Spinal cord (tissue), 10 donors: ENCODE measurements at places on chromosomes 16 and 17.

DNA sequence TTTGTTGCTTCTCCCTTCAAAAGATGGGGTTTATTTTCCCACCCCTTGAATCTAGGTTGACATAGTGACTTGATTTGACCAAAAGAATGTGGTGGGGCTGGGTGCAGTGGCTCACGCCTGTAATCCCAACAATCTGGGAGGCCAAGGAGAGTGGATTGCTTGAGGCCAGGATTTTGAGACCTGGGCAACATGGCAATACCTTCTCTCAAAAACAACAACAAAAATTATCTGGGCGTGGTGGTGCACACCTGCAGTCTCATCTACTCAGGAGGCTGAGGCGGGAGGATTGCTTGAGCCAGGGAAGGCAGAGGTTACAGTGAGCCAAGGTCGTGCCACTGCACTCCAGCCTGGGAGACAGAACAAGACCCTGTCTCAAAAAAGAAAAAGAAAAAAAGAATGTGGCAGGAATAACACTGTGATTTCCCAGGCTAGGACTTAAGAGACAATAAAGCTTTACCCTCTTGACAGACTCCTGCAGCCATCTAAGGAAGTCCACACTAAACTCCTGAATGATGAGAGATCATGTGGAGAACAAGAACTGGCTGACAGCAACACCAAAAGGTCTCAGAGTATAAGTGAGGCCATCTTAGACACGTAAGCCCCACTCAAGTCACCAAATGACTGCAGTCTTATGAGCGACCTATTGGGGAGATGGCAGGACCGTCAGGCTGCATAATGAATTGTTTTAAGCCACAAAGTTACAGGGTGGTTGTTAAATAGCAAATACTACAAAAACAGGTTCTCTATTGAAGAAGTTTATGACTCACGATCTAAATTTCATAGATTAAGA lies 37.0 kb downstream of the FBXL20 start:
- H3K4me3 ChIP-seq: no peak overlapping the region
- no peaks in the 10 kb centered on the region for H3K4me1 ChIP-seq
- no peak for DNase-seq
- no peak overlapping the region for H3K27ac ChIP-seq
- H3K27me3 ChIP-seq: no peaks in the 10 kb centered on the region

DNA sequence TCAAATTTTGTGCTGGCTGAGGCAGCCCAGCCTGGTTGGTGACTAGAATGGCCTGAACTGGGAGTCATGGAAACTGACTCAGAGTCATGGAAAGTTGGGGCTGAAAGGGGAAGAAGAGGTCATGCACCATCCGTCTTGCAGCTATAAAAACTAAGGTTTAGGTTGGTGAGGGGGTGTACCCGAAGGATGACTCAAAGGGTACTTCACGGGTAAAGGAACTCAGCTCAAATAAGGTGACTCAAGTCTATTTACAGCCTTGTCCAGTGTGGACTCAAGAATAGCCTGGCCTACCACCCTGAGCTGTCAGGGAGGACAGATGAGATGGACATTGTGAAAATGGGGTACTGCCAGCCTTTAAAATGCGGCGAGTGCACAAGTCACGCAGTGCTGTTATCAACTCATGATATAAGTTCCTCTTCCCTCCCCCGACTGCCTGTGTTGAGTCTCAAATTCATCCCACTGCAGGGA lies 18.6 kb downstream of the CD300LB start:
- H3K4me1 ChIP-seq: no peaks in the 10 kb centered on the region
- H3K27ac ChIP-seq: no peak overlapping the region
- DNase-seq: peak; percentile 10
- H3K36me3 ChIP-seq: no peaks in the 10 kb centered on the region
- no peak overlapping the region for H3K4me3 ChIP-seq

GRCh38 chr16:10219742-10220141 lies 37.5 kb upstream of the GRIN2A start:
- DNase-seq: no peak
- H3K36me3 ChIP-seq: no peaks in the 10 kb centered on the region
- H3K27ac ChIP-seq: no peak overlapping the region
- no peak overlapping the region for H3K4me3 ChIP-seq

GRCh38 chr17:19551591-19552148 lies 18.0 kb downstream of the SLC47A1 start:
- H3K27me3 ChIP-seq: no peaks in the 10 kb centered on the region
- no peak overlapping the region for H3K27ac ChIP-seq
- H3K36me3 ChIP-seq: no peaks in the 10 kb centered on the region
- DNase-seq: no peak
- H3K4me3 ChIP-seq: no peak overlapping the region

- no peak for DNase-seq
- no peaks in the 10 kb centered on the region for H3K36me3 ChIP-seq
- no peaks in the 10 kb centered on the region for H3K27me3 ChIP-seq
- no peak overlapping the region for H3K4me3 ChIP-seq
- H3K4me1 ChIP-seq: no peaks in the 10 kb centered on the region
Observed at GRCh38 chr17:15935891-15936290, 9.0 kb upstream of the ADORA2B start.

DNA sequence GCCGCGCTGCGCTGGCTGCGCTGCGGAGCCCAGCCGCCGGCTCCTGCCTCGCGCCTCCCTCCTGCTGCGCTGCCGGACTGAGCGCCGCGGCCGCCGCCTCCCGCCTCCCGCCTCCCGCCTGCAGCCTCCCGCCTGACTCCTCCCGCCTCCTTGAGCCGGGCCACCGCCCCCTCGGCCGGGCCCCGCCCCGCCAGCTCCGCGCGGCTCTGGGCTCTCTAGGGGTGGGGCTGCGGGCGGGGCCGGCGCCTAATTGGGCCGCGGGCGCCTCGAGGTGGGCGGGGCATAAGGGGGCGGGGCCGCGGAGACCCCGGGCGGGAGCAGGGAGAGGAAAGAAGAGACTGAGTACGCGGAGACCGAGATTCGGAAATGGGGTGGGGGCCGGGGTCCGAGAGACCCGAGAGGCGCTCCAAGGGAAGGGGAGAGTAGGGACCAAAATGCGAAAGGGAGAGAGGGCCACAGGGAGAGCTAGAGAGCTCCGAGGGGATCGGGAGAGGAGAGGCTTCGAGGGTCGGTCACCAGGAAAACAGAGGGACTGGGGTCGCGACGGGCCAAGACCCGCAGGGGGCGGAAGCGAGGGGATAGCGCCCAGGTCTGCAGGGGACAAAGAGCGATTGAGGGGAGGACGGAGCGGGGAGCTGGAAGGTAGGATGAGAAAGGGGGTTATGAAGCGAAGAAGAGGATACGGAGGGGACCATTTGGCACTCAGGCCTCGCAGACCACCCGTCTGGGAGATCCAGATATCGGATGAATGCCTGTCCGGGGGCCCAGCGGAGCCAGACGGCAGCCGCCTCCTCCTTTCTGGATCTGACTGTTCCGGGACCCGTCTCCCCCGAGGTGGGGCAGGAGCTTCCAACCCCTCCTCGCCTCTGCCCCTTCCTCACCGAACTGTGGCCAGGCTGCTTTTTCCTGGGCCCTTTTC lies at the start of gene C1QL1:
Gene C1QL1, minus strand, starts transcription at position 79 of the 919 bp plus-strand sequence. CDS start 255 bp downstream, outside the sequence.
- DNase-seq: peak; percentile 96
- peaks cover 57% of the 10 kb centered on the region for H3K4me1 ChIP-seq
- H3K4me3 ChIP-seq: peak within 1 kb of the TSS; percentile 54
- H3K36me3 ChIP-seq: peaks cover 4% of the 10 kb centered on the region
- H3K27me3 ChIP-seq: peaks cover 42% of the 10 kb centered on the region
- H3K27ac ChIP-seq: peak within 1 kb of the TSS; percentile 61

GRCh38 chr16:87461466-87461991 lies 31.3 kb downstream of the ZCCHC14 start:
- peak overlapping the region; percentile 7 for H3K27ac ChIP-seq
- H3K27me3 ChIP-seq: no peaks in the 10 kb centered on the region
- H3K4me1 ChIP-seq: peaks cover 38% of the 10 kb centered on the region
- peaks cover 44% of the 10 kb centered on the region for H3K36me3 ChIP-seq
- no peak overlapping the region for H3K4me3 ChIP-seq

GRCh38 chr17:11056926-11057325 lies 184.1 kb upstream of the SHISA6 start:
- no peaks in the 10 kb centered on the region for H3K36me3 ChIP-seq
- no peak overlapping the region for H3K27ac ChIP-seq
- no peaks in the 10 kb centered on the region for H3K27me3 ChIP-seq

GRCh38 chr16:20826039-20826566 lies 19.8 kb downstream of the REXO5 start:
- no peaks in the 10 kb centered on the region for H3K27me3 ChIP-seq
- no peaks in the 10 kb centered on the region for H3K4me1 ChIP-seq
- peaks cover 3% of the 10 kb centered on the region for H3K36me3 ChIP-seq
- no peak for DNase-seq
- H3K4me3 ChIP-seq: no peak overlapping the region

- H3K36me3 ChIP-seq: no peaks in the 10 kb centered on the region
- H3K4me3 ChIP-seq: no peak overlapping the region
- H3K4me1 ChIP-seq: no peaks in the 10 kb centered on the region
- no peak overlapping the region for H3K27ac ChIP-seq
Observed at GRCh38 chr16:63442246-63442645, 1406.0 kb upstream of the CDH8 start.

GRCh38 chr17:7262192-7262934 lies at the start of gene CLDN7:
TSS of gene CLDN7 (minus strand) at chr17:7262478. CDS start at chr17:7262043, 435 bp downstream.
- no peak within 1 kb of the TSS for H3K27ac ChIP-seq
- peak within 1 kb of the TSS; percentile 9 for H3K4me3 ChIP-seq
- H3K27me3 ChIP-seq: peaks cover 53% of the 10 kb centered on the region
- DNase-seq: no peak
- H3K36me3 ChIP-seq: peaks cover 27% of the 10 kb centered on the region
- peaks cover 24% of the 10 kb centered on the region for H3K4me1 ChIP-seq

- no peak overlapping the region for H3K4me3 ChIP-seq
- H3K4me1 ChIP-seq: peaks cover 6% of the 10 kb centered on the region
- no peaks in the 10 kb centered on the region for H3K36me3 ChIP-seq
- H3K27me3 ChIP-seq: no peaks in the 10 kb centered on the region
Observed at GRCh38 chr17:49525831-49526741, 31.0 kb downstream of the NGFR start.

DNA sequence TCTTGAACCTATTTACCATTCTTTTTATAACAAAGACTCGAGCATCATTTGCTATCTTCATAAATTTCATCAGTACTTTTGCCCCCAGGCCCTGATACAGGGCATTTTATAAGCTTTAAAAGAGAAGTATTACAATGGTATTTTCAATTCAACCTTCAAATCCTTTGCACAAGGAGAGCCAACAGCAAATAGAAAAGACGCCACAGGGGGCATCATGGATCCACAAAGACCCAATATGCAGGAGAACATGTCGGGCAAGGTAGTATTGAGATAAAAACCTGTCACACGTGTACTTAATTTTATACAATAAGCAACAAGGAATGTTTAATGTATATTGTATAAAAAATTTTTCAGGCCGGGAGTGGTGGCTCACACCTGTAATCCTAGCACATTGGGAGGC lies 10.2 kb downstream of the MAP3K14 start:
- H3K27ac ChIP-seq: no peak overlapping the region
- H3K27me3 ChIP-seq: no peaks in the 10 kb centered on the region
- H3K36me3 ChIP-seq: peaks cover 3% of the 10 kb centered on the region

GRCh38 chr17:58538811-58539409 lies 24.5 kb upstream of the MTMR4 start:
- DNase-seq: no peak
- no peak overlapping the region for H3K4me3 ChIP-seq
- H3K27ac ChIP-seq: no peak overlapping the region
- H3K27me3 ChIP-seq: no peaks in the 10 kb centered on the region
- no peaks in the 10 kb centered on the region for H3K36me3 ChIP-seq

GRCh38 chr17:44529864-44530263 lies 26.7 kb upstream of the GPATCH8 start:
- H3K27ac ChIP-seq: no peak overlapping the region
- no peak for DNase-seq
- no peak overlapping the region for H3K4me3 ChIP-seq
- no peaks in the 10 kb centered on the region for H3K27me3 ChIP-seq
